ENCODE measurements at places on chromosomes 5 and 9.

DNA sequence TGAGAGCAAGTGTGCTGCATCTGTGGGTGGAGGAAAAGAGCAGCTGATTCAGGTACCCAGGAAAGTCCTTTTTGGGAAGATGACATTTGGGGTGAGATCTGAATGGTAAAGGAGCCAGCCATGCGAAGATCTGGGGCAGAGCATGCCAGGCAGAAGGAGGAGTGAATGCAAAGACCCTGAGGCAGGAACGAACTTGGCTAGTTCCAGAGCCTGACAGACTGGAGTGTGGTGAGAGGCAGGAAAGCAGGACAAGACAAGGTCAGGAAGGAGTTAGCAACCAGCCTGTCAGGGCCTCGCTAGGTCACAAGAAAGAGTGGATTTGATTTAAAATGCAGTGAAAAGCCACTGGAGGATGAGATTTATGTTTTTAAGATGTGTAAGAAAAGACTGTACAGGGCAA, 28.2 kb downstream of the RGS7BP start:
- DNase-seq, result no peak

GRCh38 chr9:89536600-89536999, 38.7 kb upstream of the SEMA4D start:
- no peak for DNase-seq

- DNase-seq, result no peak
Observed at GRCh38 chr5:38660194-38660668, 103.8 kb upstream of the LIFR start.

DNA sequence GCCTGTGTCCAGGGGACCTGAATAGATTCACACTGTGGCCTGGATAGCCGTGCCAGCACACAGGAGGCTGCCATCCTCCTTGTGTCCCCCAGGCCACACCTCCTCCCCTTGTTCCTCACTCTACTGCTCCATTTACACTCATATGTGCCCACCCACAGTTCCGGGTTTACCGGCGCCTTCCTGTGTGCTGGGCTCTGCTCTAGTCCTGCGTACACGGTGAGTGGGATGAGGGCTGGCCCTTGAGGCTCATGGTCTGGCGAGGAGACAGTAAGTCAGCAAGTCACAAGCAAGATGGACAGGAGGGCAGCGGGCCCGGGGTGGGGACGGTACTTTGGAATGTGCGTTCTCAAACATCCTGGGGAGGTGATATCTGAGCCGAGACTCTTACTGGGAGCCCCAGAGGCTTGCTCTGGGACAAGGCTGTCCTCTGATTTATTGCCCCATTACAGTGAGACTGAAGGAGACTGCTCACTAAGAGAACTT, 32.4 kb upstream of the NXNL2 start:
- DNase-seq, result no peak

- DNase-seq, result no peak
Observed at GRCh38 chr5:150672237-150672883, 11.3 kb downstream of the MYOZ3 start.

All from C1 segment of cervical spinal cord (tissue), 14 donors.